ENCODE measurements at places on chromosomes 3 and 15. TPM values are rescaled to one million over a fixed set of nuclear protein-coding genes. Genes with fewer than 3 reads are reported as not detected.

- DNase-seq = no peak
These were observed 126.2 kb upstream of the PTX3 start for GRCh38 chr3:157310329-157311052.

- DNase-seq = peak; percentile 94
These were observed 116.0 kb downstream of the XXYLT1 start for GRCh38 chr3:195154793-195155535.

- DNase-seq = no peak
These were observed 464 bp downstream of the GABRG3 start for GRCh38 chr15:26971271-26972018.

GRCh38 chr3:57383838-57384237 lies 91.4 kb upstream of the ASB14 start:
- no peak for DNase-seq

- no peak for DNase-seq
These were observed at the start of gene GAP43 for GRCh38 chr3:115623044-115623868. Gene GAP43, plus strand, starts transcription at chr3:115623510. Its CDS starts 180 bp downstream, at chr3:115623690.

GRCh38 chr3:139312959-139313358 lies 30.9 kb upstream of the MRPS22 start:
- no peak for DNase-seq

DNA sequence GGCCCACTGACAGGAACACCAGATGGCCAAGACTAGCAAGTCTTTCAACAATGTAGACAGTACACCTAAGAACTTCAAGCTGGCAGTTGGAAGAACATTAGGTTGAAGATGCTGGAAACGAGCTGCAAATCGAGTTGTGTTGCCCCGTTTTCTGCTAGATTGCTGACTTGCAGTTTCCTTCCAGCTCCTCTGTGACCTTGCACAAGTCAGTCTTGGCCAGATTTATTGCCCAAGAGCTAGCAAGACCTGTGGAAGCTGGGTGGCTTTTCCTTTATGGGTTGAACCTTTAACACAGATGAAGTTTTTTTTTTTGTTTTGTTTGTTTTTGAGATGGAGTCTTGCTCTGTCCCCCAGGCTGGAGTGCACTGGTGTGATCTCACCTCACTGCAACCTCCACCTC lies 2.9 kb upstream of the RBM6 start:
- DNase-seq = no peak

DNA sequence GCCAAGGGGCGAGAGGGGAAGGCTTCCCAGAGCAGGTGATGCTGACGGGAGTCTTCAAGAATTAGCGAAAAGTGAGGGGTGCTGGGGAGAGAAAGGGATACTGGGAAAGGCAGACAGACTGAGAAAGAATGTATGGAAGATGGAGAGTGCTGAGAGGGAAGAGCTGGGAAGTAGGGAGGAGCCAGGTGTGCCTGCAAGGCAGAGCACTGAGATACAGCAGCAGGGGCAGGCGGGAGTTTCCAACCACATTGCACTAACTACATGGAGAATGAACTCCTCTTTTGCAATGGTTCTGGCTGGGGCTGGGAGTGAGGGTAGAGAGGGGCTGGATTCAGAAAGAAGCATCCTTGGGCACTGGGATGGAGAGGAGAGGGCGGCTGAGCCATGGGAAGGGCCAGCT lies 16.0 kb upstream of the CRABP1 start:
- DNase-seq = no peak

DNA sequence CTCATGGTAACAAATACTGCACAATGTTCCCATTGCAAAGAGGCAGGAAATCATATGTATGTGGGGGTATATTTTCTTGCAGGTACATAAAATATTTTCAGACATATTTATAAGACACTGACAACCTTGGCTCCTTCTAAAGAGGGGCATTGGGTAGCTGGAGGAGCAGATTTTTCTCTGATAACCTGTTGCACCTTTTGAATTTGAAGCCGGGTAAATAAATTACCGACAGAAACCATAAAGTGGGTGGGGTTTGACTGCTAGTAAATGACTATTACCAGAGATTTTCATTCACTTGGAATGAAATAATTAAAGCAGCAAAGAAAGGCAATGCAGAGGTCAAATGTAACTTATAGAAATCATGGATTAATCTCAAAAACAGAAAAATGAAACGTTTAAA lies 19.2 kb downstream of the LHFPL4 start:
- DNase-seq = no peak

DNA sequence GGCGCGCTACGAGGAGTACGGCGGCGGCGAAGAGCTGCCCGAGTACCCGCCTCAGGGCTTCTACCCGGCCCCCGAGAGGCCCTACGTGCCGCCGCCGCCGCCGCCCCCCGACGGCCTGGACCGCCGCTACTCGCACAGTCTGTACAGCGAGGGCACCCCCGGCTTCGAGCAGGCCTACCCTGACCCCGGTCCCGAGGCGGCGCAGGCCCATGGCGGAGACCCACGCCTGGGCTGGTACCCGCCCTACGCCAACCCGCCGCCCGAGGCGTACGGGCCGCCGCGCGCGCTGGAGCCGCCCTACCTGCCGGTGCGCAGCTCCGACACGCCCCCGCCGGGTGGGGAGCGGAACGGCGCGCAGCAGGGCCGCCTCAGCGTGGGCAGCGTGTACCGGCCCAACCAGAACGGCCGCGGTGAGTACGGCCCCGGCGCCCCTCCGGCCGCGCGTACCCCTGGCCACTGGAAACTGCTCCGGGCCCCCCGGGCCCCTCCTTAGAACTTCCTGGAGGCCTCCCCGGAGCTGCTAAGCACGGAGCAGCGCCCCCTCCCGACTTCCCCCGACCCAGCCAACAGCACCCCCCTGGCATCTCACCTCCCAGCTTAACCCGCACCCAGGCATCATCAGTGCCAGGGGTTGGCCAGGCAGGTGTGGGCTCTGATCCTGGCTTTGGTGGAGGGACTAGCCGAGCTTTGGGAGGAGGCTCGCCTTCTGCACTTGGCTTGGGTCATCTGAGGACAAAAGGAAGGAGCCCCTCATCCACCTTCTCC lies 1.4 kb downstream of the LOXL1 start:
- DNase-seq = no peak

DNA sequence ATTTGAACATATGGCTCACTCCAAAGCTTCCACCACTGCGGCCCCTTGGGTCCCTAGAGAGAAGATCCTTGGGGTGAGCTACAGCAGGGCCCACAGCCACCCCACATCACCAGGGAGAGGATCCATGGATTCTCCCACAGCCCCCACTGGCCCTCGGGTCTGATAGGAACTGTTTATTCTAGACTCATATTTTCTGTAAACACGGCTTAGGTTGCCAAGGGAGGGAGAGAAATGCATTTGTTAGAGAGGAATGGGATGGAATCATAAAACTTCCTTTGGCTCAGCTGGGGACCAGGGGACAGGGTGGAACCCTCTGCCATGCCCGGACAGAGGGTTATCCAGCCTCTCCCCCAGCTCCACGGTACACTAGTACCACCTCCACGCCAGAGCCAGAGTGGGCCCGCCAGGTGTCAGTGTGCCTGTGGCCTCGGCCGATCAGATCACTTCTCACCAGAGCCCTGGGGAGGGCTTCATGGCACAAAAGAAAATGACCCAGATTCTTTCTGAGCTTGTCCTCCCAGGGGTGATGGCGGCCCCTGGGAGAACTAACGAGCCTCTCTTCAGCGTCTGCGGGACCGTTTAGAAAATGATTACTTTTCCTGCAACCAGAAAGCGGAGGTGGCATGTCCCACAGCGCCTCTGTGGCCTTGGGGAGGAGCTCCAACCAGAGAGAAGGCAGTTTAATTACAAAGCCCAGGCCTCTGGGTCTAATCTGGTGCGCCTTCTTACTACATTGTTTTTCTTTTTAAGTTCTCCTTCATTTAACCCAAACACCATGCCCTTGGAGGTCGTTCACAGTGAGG lies 33.7 kb downstream of the ADCY5 start:
- DNase-seq = no peak

DNA sequence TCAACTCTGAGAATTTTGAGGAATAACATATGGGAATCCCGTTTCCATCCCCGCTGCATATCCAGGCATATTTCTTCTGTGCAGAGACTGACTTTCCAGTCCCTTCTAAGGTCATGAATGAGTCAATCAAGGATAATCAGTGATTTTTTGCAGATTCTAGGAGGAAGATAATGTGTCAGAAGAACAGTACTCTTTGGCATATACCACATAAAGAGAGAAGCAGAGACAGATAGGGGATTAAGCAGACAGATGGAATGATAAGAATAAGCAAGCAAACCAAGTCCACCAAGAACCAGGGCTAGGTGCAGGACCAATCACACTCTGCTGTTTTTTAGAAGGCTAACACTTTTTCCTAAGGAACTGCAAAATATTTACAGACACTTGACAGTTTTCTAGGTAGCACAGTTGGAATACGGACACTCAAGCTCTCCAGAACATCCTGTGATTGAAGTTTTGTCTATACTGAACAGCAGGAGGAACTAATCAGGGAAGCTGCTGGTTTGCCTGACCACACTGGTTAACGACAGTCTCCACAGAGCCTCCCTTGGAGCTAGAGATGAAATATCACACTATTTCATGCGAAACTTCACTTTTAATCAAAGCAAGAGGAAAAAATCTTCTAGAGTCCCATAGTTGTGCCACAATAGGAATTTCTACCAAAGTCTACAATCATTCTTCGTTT lies 450.0 kb upstream of the KCNMB2 start:
- no peak for DNase-seq

GRCh38 chr3:110973263-110973895 lies 98.2 kb upstream of the NECTIN3 start:
- no peak for DNase-seq

- no peak for DNase-seq
These were observed 31.3 kb upstream of the SPTBN5 start for GRCh38 chr15:41925086-41925608.

DNA sequence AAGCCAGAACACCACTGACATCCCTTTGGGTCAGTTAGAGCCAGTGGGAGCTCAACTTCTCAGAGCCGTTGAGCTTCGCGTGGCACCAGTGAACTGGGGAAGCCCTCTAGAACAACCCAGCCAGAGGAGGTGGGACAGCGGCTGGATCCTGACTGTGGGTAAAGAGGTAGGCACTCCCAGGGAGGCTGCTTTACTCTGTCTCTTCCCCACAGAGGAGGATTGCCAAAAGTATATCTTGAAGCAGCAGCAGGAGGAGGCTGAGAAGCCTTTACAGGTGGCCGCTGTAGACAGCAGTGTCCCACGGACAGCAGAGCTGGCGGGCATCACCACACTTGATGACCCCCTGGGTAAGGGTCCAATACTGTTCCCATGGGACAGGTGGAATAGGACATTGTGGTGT lies 1.2 kb downstream of the MYD88 start:
- no peak for DNase-seq

DNA sequence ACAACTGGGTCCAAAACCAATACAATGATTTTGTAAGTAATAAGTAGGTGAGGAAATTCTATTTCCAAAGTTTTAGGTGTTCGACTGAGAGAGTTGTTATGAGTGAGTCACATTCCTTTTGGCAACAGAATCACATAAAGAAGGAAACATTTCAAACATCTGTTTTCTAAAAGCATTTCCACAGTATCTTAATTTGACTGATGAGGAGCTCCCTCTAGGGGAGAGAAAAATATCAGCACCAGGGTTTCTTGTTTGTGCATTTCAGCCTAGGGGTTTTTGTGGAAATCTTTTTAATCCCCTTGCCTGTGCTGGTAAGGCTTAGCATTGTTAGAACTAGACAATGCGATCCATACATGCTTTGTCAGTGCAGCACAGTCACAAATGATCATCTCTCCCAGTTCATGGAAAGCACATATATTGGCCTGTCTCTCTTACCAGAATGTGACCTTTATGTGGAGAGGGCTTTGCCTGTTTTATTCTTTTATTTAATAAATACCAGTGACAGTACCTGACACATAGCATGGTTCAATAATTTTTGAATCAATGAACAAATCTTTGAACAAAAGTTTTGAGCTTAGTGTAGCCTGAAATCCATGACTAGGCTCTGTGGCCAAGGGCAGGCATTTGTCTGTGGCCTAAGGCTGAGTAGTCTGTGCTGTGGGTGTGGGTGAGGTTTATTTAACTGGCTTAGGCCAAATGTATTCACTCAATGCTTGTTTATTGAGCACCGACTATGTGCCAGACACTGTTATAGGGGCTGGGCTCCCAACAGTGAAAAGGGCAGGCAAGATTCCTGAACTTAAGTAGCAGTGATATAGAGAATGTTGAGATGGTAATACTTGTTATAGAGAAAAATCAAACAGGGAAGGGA lies 21.1 kb upstream of the IQCF6 start:
- DNase-seq = peak; percentile 68

GRCh38 chr15:88448991-88449461 lies 18.2 kb downstream of the MRPL46 start:
- peak; percentile 80 for DNase-seq

- DNase-seq = no peak
These were observed 159.8 kb upstream of the CTDSPL start for GRCh38 chr3:37701734-37702433.

DNA sequence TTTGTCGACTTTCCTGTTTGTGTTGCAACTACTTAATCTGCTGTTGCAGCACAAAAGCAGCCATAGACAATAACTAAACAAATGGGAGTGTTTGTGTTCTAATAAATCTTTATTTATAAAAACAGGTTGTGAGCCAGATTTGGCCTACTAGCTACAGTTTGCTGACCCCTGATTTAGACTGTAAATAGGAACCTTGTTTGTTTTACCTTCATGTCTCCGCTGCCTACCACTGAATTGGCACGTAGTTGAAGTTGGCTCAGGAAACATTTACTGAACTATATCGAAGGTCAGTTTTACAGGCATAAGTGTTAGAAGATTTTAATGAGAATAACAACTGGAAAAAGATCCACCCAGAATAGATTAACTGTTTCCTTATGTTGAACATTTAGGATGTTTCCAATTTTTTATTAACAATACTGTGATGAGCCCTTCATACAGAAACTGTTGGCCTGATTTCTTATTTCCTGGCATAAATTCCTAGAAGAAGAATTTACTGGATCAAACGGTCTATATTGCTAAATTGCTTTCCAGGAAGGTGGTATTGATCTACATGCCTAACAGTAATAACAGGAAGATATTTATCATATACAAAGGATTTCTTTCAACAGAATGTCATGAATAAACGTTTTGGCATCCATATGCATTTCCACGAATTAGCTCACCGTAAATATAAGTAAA lies 156.2 kb upstream of the NR2E3 start:
- no peak for DNase-seq

DNA sequence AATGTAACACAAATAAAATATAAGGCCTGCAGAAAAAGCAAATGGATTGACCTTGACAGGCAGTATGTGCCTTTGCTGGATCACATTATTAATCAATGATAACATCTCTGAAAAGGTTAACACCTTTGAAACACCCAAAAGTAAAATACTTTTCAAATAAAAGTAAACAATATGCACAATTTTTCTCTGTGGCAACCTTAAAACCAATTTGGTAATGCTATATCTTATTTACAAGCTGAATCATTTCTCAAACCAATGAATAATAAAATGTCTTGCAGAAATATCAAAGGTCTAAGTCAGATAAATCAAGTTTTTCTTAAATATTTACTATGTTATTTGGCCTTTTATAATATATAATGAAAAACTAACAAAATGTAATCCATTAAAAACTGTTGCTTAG lies 1018.7 kb downstream of the ROBO1 start:
- DNase-seq = no peak

SLC22A14 gene
- total RNA-seq = not detected

LRRC49 gene
- total RNA-seq = 5.6 TPM

UROC1 gene
- not detected for total RNA-seq

NTRK3 gene
- total RNA-seq = 6.3 TPM

CASR gene
- 0.19 TPM for total RNA-seq

CKMT1A gene
- 0.17 TPM for total RNA-seq

TIGIT gene
- 0.33 TPM for total RNA-seq

HRG gene
- total RNA-seq = not detected

Measured in esophagus muscularis mucosa (tissue), 4 donors.